ENCODE measurements at places on chromosomes 5 and 9.

GRCh38 chr5:394671-395155 is 48.3 kb upstream of the EXOC3 start:
- no peak for DNase-seq

DNA sequence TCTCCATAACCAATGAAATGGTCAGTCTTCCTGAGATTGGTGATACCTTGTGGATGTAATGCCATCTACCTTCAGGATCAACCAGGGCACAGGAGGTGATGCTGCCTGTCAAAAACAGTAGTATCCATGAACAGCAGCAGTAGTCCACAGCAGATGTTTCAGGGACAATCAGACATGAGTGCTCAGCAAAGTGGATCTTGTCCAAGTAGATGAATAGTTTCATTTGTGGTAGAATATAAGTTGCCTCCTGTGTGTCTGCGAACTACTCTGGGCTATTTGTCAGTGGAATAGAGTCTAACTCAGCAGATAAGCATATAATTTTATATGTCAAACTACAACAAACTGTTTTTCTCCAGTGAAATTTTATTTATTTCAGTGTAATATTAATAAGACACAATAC is 1860.1 kb upstream of the ACO1 start:
- no peak for DNase-seq

- no peak for DNase-seq
These were observed 99.1 kb downstream of the ZNF622 start for GRCh38 chr5:16366491-16366890.

DNA sequence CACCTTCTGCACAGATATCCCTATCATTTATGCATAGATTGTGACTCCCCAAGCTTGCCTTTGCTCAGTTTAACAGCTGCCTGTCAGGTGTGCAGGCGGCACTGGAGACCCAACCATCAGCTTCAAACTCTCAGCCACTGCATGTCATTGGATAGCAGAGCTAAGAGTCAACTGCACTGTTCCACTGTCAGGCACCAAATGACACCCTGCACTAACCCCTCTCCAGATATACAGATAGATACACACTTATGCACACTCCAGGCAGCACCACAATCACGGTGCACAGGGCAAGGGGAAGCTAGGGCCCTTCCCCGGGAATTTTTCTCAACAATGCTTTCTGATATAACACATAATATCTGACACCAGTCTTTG is 142.3 kb downstream of the BNC2 start:
- no peak for DNase-seq

GRCh38 chr9:84999788-85000187 is 330.3 kb downstream of the NTRK2 start:
- no peak for DNase-seq

GRCh38 chr5:115831163-115831768 is 10.1 kb downstream of the ATG12 start:
- DNase-seq, result no peak

DNA sequence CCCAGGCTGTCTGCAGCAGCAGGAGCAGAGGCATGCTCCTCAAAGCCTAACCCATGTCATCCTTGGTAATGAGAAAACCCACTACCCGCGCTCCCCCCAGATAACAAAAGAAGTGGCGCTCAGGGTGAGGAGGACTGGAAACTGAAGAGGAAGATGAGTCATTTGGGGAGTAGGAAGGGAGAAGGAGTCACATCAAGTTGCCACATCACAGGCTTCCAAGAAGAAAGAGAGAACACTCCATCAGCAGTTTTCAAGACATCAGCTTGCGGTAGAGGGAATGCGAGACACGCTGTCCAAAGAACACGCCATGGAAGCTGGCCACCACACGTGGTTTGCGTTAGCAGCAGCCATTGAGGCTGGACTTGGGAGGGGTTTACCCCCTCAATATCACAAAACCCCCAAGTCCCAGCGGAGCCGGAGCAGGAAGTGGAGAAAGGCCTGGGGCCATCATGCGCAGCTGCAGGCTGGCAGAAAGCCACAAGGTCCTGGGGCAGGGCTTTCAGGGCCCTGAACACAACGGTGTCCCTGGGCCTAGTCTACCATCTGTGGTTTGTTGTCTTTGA is 41.5 kb downstream of the SH3PXD2B start:
- peak; percentile 59 for DNase-seq

- DNase-seq, result no peak
These were observed 282.1 kb downstream of the CRB2 start for GRCh38 chr9:123637945-123638634.

GRCh38 chr5:61306531-61307131 is 25.4 kb upstream of the ZSWIM6 start:
- no peak for DNase-seq

DNA sequence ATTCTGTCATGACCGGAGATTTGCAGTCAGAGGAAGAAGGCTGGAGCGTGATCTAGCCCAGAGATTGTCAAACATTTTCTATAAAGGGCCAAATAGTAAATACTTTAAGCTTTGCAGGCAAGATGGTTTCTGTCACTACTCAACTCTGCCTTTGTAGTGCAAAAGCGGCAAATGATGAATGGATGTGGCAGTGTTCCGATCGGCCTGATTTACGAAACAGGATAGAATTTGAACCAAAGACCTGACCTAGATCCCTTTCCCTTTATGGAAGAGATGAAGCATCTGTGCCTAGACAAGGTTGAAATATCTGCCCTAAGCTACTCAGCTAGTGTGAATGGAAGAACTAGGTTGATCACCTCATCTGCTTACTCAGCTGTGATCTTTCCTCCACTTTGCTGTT is 209.5 kb downstream of the YTHDC2 start:
- no peak for DNase-seq

DNA sequence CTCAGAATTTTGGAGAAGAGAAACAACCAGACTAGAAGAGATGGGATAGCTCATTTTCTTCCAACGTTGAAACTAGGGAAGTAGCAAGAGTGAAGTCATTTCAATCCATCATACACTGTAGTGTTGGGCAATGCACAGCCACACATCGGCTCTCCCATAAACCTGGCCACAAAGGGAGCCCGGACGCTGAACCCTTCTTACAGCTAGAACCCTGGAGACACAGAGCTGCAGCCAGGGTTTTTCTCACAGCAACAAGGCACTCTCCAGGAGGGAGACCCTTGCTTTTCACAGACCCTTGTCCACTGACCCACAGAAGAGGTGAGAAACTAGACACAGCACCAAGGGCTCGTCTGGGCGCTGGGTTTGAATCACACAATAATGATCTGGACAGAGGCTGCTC is 101.4 kb upstream of the FSTL4 start:
- no peak for DNase-seq

DNA sequence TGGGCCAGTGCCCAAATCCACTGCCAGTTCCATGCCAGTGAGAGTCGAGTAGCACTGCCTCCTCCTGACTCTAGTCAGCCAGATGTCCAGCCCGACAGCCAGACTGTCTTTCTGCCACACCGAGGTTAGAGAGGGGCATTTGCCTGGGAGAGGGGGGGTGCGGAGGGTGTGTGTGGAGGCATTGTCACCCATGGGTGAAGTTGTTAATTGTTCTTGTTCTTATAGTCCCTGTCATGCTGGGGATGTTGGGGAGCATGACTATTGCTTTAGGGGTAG is 1.1 kb downstream of the RGP1 start:
- no peak for DNase-seq

GRCh38 chr9:99931155-99931840 is 24.8 kb downstream of the STX17 start:
- DNase-seq, result no peak

DNA sequence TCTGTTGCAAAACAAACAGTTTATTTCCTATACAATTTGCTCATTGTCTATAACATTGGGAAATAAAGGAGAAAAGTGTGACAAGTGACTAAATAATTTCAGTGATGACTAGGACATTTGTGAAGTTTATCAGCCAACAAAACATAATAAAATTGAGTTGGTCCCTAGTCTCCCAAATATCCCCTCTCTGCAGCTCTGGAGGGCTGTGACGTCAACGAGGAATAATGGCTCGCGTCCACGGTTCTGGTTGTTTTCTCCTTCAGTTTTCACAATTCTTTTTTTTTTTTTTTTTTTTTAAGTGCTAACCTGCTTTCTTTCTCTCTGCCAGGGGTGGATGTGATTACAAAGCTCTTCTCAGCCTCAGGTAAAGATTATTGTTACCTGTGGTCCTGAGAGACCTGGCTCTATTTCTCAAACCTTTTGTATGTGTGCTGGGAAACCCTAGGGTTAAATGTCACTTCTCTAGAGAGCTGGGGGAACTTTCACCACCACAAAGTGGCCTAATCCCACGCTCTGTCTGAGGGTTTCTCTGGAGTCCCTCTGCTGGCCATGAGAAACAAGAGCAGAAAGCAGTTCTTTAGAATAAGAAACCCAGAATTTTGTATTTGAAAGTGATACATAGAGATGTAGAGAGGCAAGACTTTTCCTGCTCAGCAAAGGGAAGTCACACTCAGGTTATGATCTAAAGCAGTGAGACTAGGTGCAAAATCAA is 36.2 kb upstream of the ANKRD55 start:
- no peak for DNase-seq

DNA sequence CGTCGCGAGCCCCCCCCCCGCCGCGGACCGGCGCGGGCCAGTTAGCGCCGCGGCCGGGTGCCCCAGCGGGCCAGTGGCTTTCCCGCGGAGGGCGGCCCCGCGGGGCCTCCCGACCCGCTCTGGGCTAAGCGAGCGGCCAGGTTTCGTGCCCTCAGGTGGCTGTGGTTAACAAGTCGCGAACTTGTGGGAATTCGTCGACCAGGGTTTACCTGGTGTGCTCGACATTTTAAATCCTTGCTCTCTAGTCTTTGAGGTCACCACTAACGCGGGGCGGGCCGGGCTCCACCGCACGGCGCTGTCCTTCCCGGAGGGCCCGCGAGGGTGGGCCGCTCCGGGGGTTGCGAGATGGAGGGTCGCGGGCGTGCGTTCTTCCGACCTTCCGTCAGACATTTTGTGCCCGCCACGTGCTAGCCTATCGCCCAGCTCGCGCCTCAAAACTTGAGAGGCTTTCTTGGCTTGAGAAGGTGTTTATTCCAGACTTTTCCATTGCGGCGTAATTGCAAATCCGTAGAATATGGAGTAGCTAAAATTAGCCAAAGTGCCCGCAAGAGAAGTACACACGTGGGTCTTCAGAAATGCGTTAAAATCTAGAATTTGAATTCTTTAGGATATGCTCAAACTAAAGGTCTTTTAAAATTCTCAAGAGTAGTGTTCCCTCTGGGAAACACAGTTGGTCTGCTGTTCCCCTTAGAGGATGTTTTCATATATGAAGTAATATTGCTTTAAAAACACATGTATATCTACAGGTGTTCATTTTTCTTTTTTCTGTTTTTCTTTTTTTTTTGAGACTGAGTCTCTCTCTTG is 2.1 kb downstream of the ANP32B start:
- no peak for DNase-seq

DNA sequence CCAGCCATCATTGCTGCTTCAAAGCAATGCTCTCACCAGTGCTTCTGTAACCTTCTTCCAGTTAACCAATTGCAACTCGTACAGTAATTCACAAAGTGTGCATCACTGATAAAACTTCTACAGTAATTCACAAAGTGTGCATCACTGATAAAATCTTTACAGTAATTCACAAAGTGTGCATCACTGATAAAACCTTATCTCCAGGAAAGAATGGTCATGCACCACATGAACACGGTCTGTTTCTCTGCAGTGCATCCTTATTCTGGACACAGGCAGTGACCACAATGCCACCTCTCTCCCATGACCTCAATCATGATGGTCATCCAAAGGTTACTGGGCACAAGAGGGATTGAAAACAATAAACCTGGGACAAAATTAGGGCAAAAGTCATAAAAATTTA is 153.6 kb downstream of the TSSK1B start:
- DNase-seq, result no peak

DNA sequence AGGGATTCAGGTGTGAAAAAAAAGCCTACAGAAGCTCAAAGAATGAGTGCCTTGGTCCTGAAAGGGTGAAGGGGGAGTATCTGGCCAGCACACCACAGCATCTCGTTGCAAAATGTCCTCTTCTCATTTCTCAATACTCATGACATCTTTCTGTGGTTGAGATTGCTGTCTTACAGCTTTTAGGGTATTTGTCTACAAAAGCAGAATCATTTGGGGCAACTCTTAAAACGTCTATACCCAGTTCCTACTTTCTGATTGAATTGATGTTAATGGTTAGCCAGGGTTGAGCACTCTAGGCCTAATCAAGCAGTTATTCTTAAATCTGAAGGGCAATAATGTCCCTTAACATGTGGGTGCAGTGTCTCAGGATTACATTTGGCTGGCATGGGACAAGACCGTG is 21.2 kb upstream of the PCSK5 start:
- DNase-seq, result no peak
